ENCODE measurements at places on chromosomes 3 and 15. TPM values are rescaled to one million over a fixed set of nuclear protein-coding genes. Genes with fewer than 3 reads are reported as not detected.
A peak's percentile ranks its signal among the peaks of the same experiment; 100 is the strongest.

The TNNC1 gene
- 2.2 TPM for total RNA-seq

The THBS1 gene
- 6.3 TPM for total RNA-seq

The TRANK1 gene
- total RNA-seq = 1.1 TPM

The GUCA1C gene
- total RNA-seq = not detected

DNA sequence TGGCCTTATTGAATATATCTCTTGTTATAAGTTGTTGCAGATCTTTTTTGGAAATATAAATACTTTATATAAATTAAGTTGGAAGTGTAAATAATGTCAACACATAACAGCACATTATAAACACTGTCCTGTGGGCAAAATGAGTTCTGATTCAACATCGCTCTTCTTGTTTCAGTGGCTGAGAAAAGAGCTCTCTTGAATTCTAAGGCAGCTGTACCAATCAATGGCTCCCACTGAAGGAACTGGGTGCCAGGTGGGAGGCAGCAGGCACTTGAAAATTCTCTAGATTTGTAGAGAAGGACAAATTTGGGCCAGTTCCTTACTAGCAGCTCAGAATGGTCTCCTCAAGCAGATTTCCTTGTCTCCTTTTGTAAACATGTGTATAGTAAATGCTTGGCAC, 45.6 kb downstream of the CHST2 start:
- no peaks in the 10 kb centered on the region for H3K27me3 ChIP-seq
- H3K27ac ChIP-seq = no peak overlapping the region
- DNase-seq = no peak
- H3K4me3 ChIP-seq = no peak overlapping the region
- H3K36me3 ChIP-seq = no peaks in the 10 kb centered on the region

DNA sequence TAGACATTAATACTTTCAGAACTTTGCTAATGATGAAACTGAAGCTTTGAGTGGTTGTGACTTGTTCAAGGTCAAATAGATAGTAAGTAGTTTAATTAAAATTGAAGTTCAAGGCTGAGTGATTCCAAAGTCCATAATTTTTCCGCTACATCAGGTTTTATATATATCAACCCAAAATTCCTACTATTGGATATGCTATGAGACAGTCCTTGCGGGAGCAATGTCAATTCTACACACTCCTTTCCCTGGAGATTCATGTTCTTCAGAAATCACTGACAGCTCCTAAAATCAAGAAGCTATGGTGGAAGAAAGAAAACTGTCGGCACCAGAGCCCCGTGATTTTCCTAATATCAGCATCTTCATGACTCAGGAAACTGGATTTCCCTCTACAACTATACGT, 167.6 kb downstream of the EPHA3 start:
- no peaks in the 10 kb centered on the region for H3K27me3 ChIP-seq
- H3K4me1 ChIP-seq = no peaks in the 10 kb centered on the region
- no peaks in the 10 kb centered on the region for H3K36me3 ChIP-seq
- no peak overlapping the region for H3K4me3 ChIP-seq
- no peak overlapping the region for H3K27ac ChIP-seq
- DNase-seq = no peak

DNA sequence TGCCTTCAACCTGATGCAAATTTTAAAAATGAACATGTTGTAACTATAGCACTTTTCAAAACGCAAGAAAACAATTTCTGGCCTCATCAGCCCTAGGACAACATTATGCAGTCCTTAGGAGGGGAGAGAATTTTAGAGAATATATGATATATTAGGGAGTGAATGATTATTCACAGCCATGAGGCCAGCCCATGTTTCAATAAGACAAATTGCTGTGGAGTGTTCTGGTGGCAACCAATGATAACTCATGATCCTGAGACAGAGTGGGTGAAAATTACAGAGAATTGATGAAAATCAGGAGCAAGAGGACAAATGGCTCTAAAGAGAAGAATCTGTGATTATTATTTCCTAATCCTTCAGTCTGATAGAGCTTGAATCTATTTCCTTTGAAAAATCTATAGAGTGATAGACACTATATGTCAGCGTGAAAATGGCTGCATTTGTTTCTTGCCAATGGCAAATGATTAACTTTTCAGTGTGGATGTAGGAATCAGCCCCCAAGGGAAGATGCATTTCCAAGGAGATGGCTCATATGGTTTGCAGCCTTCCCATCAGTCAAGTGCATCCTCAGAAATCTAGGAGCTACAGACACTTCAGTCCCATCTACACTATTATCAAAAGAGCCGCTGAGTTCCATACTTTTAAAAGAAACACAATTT, 761.0 kb upstream of the ARRDC4 start:
- H3K4me1 ChIP-seq = no peaks in the 10 kb centered on the region
- H3K27me3 ChIP-seq = no peaks in the 10 kb centered on the region
- no peak overlapping the region for H3K4me3 ChIP-seq
- no peaks in the 10 kb centered on the region for H3K36me3 ChIP-seq
- no peak for DNase-seq

DNA sequence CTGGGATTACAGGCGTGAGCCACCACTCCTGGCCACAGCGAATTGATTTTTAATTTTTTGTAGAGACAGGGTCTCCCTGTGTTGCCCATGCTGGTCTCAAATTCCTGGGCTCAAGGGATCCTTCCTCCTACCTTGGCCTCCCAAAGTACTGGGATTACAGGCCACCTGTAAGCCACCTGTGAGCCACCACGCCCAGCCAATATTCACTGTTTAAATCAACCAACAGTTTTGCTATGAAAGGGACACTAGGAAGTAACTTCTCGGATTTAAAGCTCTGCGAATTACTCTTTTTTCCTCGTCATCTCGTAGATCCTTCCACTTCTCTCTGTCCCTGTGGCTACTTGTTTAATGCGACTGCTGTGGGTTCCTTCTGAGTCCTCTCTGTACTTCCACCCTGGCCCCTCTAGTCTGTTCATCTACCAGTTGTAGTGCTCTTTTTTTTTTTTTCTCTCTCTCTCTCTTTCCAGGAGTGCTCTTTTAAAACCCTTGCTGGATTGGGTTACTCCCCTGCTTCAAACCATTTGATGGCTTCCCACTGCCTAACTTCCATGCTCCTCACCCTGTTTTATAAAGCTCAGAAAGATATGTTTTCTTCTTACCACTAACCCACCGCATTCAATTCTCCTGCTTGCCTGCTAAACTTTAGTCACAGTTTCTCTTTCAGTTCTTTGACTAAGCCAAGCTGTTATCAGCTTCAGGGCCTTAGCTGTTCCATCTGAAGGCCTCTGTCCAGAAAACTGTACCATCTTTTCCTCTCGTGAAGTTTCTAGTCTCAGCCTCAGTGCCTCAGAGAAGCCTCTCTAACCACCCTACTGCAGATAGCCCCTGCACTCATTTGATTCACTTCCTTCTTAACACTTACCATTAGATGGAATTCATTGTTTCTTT, 12.4 kb downstream of the RTF1 start:
- H3K27me3 ChIP-seq = no peaks in the 10 kb centered on the region
- no peak for DNase-seq
- no peaks in the 10 kb centered on the region for H3K36me3 ChIP-seq
- H3K4me1 ChIP-seq = no peaks in the 10 kb centered on the region

DNA sequence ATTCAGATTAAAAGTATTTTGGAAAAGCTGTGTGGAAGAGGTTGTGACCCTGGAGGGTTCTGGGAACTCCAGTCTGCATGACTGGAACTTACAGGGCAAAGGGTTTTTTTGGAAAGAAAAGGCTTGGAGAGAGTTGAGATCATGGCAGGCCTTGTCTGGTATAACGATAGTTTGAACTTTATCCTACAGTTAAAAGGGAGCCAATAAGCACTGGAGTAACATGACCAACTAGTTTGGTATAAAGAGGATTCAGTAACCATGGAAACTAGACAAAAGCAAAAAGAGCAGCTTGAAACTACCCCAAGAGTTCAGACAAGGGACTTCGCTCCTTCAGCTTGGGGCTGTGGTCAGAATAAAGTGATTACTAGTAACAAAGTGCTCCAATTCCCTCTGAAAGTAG, 151.2 kb upstream of the TMCO5A start:
- H3K4me1 ChIP-seq = no peaks in the 10 kb centered on the region
- no peak overlapping the region for H3K4me3 ChIP-seq
- no peaks in the 10 kb centered on the region for H3K36me3 ChIP-seq
- H3K27me3 ChIP-seq = no peaks in the 10 kb centered on the region
- no peak for DNase-seq
- no peak overlapping the region for H3K27ac ChIP-seq

DNA sequence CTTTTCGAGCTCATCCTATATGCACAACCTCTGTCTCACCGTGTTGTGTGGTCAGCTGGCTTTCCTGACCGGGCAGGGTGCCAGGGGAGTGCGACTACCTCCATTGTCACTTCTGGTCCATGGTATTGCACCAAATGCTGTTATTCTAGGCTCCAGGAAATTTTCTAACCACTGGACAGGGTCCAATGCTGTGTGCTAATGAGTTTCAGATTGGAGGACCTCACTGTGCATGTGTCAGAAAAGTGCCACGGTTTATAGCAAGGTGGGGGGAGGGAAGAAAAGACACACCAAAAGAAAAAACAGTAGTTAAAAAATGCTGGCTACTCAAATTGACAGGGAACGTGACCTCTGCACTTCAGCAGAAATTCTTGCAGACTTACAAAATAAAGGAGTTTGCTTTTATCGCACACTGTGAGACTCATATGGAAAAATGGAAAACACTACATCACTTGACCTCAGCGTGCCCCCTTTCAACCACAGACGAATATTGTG, 480.1 kb downstream of the FOXP1 start:
- no peaks in the 10 kb centered on the region for H3K36me3 ChIP-seq
- no peak overlapping the region for H3K27ac ChIP-seq
- no peaks in the 10 kb centered on the region for H3K27me3 ChIP-seq
- H3K4me3 ChIP-seq = no peak overlapping the region
- no peak for DNase-seq

- H3K4me1 ChIP-seq = no peaks in the 10 kb centered on the region
- H3K27me3 ChIP-seq = no peaks in the 10 kb centered on the region
- no peaks in the 10 kb centered on the region for H3K36me3 ChIP-seq
- no peak overlapping the region for H3K4me3 ChIP-seq
- DNase-seq = no peak
- H3K27ac ChIP-seq = no peak overlapping the region
Observed at GRCh38 chr15:76987896-76988860, 6.7 kb upstream of the PSTPIP1 start.

- H3K27ac ChIP-seq = peak overlapping the region; percentile 70
- no peak overlapping the region for H3K4me3 ChIP-seq
- H3K27me3 ChIP-seq = no peaks in the 10 kb centered on the region
- no peak for DNase-seq
- 0 out of 2 replicates have a peak, but pooled peaks cover 2% of the 10 kb centered on the region for H3K36me3 ChIP-seq
- H3K4me1 ChIP-seq = peaks cover 28% of the 10 kb centered on the region
Observed at GRCh38 chr3:13415236-13415986, 4.7 kb downstream of the NUP210 start.

GRCh38 chr3:141456301-141456625, 30.6 kb upstream of the RASA2 start:
- H3K36me3 ChIP-seq = no peaks in the 10 kb centered on the region
- no peak overlapping the region for H3K27ac ChIP-seq
- no peaks in the 10 kb centered on the region for H3K27me3 ChIP-seq
- DNase-seq = no peak
- peaks cover 12% of the 10 kb centered on the region for H3K4me1 ChIP-seq

- H3K27me3 ChIP-seq = no peaks in the 10 kb centered on the region
- peak; percentile 62 for DNase-seq
- H3K27ac ChIP-seq = peak overlapping the region; percentile 65
- H3K4me1 ChIP-seq = peaks cover 40% of the 10 kb centered on the region
- no peaks in the 10 kb centered on the region for H3K36me3 ChIP-seq
- H3K4me3 ChIP-seq = no peak overlapping the region
Observed at GRCh38 chr3:188164248-188164687, 10.3 kb downstream of the LPP start.

- H3K4me3 ChIP-seq = no peak overlapping the region
- H3K27me3 ChIP-seq = no peaks in the 10 kb centered on the region
- no peaks in the 10 kb centered on the region for H3K36me3 ChIP-seq
- no peaks in the 10 kb centered on the region for H3K4me1 ChIP-seq
- DNase-seq = no peak
Observed at GRCh38 chr15:59521443-59521842, 83.5 kb downstream of the FAM81A start.

- peaks cover 14% of the 10 kb centered on the region for H3K4me1 ChIP-seq
- no peak overlapping the region for H3K27ac ChIP-seq
- H3K36me3 ChIP-seq = no peaks in the 10 kb centered on the region
- no peaks in the 10 kb centered on the region for H3K27me3 ChIP-seq
- H3K4me3 ChIP-seq = no peak overlapping the region
- DNase-seq = no peak
Observed at GRCh38 chr15:78983146-78983918, 38.5 kb upstream of the CTSH start.

DNA sequence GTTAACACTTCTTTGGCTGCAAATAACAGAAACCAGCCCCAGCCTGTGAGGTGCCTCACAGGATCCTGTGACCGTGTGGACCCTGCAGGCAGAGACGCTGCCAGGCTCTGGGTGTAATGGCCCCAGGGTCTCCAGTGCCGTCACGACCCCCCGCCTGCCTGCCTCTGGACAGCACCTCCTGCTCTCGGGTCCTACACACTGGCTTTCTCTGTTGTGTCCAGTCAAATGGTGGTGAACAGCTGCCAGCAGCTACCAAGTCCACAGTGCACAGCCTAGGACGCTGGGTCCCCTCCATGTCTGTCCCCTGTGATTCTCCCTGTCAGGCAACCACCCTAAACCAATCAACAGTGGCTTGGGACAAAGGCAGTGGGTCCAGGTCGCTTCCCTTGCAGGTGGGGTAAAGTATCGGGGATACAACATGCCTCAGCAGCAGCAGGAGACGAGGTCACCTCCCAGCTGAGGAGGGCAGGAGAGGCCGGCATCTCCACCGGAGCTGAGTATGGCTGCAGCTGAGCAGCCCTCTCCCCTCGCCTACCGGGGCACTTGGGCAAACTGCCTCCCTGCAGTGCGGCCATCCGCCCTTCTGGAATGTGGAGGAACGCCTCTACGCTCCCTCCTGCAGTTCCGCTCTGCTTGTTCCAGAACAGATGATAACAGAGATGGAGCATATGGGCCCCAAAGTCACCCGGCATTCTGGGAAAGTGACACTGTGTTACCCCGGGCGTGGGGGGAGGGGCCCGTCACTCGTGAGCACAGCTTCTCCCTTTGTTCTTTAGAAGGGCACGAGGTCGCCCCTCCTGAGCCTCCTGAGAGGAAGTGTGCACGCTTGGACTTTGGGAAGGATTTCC, 21.1 kb upstream of the SKOR1 start:
- H3K4me3 ChIP-seq = no peak overlapping the region
- H3K36me3 ChIP-seq = no peaks in the 10 kb centered on the region
- H3K4me1 ChIP-seq = no peaks in the 10 kb centered on the region
- no peak for DNase-seq

DNA sequence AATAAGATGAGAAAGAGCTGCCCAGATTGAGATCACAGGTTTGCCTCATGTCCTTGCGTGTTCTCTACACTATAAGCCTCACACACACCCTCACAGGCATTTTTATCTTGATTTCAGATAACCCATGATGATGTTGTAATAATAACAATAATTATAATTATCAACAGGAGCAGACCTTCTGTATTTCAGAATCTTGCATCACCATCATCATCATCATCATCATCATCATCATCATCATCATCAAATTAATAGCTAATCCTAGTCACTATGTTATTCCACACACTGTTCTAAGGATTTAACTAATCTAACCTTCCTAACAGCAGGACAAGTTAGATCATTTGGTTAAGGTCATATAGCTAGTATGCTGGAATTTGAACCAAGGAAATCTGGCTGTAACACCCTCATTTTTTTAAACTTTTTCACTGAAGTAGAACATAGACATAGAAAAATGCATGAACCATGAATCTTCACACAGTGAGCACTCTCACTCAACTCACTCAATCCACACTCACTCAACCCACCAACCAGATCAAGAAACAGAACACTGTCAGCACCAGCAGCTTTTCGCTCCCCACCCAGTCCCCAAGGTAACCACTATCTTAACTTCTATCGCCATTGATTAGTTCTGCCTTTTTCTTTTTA, 1.8 kb upstream of the SH2D7 start:
- no peaks in the 10 kb centered on the region for H3K36me3 ChIP-seq
- no peaks in the 10 kb centered on the region for H3K27me3 ChIP-seq
- H3K4me3 ChIP-seq = no peak overlapping the region
- H3K4me1 ChIP-seq = no peaks in the 10 kb centered on the region
- DNase-seq = no peak

Data from HCT116 (cell line).